ENCODE measurements at places on chromosomes 13 and 19. TPM values are rescaled to one million over a fixed set of nuclear protein-coding genes. Genes with fewer than 3 reads are reported as not detected.

IGFLR1 gene
- 3.2 TPM for total RNA-seq

FBN3 gene
- 0.06 TPM for total RNA-seq

PSG2 gene
- not detected for total RNA-seq

DNA sequence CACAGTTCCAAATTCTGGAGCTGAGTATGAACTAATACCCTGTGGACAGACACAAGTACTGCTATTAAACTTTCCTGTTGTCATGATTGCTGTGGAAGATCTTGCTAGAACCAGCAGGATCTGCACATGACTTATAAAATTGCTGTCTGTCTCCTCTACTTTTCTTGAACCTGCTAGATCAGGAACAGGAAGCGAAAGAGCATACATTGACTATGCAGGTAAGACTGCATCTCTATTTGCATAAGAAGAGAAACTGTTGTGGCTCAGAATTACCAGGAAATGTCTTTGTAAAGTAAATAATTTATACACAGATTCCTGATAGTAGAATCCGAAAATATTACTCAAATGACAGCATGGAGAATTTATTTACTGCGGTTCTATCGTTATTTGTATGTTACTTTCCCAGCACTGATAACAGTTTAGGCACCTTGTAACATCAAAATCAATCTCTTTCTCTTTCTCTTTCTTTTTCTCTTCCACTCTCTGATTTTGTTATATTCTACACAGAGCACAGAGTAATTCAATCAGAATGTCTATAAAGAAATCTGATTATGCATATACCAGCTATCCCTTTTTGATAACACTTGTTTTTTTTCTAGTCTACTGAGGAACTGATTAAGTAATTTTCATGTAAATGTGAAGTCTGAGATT lies 226.5 kb downstream of the MYO16 start:
- no peak for DNase-seq
- no peak overlapping the region for H3K4me3 ChIP-seq
- no peaks in the 10 kb centered on the region for H3K36me3 ChIP-seq
- no peaks in the 10 kb centered on the region for H3K4me1 ChIP-seq
- no peaks in the 10 kb centered on the region for H3K27me3 ChIP-seq
- H3K27ac ChIP-seq, result no peak overlapping the region

- H3K27me3 ChIP-seq, result no peaks in the 10 kb centered on the region
- H3K36me3 ChIP-seq, result no peaks in the 10 kb centered on the region
- DNase-seq, result no peak
- no peaks in the 10 kb centered on the region for H3K4me1 ChIP-seq
These were observed 1.3 kb upstream of the CEACAM6 start for GRCh38 chr19:41753936-41754529.

ZNF682 gene
- total RNA-seq, result 1.3 TPM

All from uterus (tissue), 4 donors.